ENCODE measurements at places on chromosomes 2 and 18.

- DNase-seq = no peak
Observed at GRCh38 chr2:26652361-26653041, 11.3 kb upstream of the CIB4 start.

DNA sequence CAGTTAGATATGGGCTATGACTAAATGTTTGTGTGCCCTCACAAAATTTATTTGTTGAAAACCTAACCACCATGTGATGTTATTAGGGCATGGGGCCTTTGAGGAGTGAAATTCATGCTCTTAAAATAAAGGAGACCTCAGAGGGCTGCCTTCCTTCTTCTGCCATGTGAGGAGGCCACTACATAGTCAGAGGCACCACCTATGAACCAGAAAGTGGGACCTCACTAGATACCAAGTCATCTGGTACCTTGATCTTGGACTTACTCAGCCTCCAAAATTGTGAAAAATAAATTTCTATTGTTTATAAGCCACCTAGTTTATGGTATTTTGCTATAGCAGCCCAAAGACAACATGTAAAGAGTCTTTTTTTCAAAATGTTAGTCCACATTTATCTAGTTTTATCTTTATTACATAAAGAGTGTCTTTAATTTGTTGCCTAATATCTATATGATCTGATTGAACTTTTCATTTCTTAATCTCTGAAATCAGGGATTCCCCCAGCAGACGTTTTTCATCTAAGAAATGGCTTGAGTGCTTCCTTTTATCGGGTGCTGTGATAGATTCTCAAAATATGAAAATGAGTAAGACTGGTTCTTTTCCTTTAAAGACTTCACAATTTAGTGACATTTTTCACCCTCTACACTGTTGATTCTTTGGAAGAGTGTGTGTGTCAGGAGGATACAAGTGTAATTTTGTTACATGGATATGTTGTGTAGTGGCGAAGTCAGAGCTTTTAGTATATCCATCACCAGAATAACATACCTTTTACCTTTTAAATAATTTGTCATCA is 34.2 kb downstream of the PMS1 start:
- DNase-seq = no peak

GRCh38 chr18:79387615-79388014 is 8.1 kb upstream of the NFATC1 start:
- no peak for DNase-seq

GRCh38 chr2:40033781-40034180 is 254.7 kb upstream of the THUMPD2 start:
- DNase-seq = no peak

GRCh38 chr2:241494311-241494908 is 14.0 kb downstream of the STK25 start:
- DNase-seq = no peak

DNA sequence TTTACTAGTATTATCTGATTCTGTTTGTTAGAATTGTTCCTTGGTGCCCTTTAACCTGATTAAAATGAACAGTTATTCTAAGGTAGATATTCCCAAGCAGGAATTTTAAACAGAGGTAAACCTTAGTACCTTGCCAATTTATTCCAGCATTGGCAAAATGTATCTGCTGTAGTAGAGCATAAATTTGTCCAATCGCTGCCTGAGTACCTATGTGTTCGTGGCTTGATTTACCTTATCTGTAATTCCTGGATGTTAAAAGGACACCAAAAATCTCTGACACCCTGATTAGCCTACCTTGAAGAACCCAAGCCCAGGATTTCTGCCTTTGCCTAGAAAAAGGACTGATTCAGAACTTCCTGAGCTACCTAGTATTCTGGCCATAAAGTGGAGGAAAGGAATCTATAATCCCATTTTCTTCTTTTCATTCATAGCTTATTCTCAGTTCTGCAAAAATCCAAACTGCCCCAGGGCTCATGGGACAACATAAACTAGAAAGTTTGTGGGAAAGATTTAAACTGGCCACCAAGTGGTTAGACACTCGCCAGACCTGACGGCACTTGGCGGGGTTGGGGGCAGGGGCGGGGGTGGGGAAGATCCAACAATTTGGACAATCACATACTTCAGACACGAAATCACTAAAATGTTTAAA is 16.2 kb upstream of the ZCCHC2 start:
- DNase-seq = no peak

GRCh38 chr18:63986885-63987284 is 17.0 kb downstream of the SERPINB8 start:
- DNase-seq = no peak

- no peak for DNase-seq
Observed at GRCh38 chr2:230891509-230891908, 26.8 kb downstream of the ITM2C start.

GRCh38 chr2:106011380-106011779 is 182.7 kb downstream of the UXS1 start:
- DNase-seq = no peak

GRCh38 chr2:80737047-80737446 is 432.5 kb upstream of the LRRTM1 start:
- no peak for DNase-seq

GRCh38 chr2:107738266-107738665 is 88.4 kb upstream of the RGPD4 start:
- DNase-seq = no peak

DNA sequence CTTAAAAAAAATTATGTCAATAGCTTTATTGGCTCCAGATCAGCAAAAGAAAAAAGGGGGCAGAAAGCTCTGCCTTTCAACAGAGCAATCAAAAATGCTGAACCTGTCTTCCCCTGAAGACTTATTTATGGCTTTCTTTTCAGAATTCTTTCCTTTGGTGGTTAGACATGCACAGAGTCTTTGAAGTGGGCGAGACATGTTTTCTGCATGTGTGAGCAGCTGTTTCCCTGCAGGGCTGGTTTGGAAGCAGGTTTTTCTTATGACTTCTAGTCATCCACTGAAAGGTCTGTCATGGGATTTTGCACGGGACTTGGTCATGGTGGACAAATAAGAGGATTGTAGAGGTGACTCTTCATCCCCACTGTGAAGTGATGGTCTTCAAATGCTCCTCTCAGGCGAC is 160.3 kb downstream of the VAPA start:
- DNase-seq = no peak

DNA sequence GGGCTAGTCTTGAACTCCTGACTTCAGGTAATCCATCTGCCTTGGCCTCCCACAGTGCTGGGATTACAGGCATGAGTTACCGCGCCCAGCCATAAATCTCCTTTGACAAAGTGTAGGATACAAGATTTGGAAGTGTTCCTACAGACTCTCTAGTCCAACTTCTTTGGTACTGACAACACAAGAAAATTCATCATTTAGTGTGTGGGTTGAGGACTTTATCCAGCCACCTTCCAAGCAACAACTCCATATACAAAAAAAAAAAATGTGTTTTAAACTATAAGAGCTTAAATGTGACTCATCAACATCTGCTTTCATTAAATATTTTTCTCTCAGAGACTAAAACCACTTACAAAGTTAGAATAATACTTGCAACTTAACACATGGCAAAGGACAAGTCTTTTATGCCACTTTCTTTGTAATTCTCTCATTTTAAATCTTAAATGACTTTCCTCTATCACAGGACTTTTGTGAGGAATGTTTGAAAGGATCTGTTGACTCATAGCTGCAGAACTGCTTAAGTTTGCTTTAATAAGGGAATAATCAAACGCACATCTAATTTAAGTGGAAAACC is 46.2 kb upstream of the ITGAV start:
- no peak for DNase-seq

DNA sequence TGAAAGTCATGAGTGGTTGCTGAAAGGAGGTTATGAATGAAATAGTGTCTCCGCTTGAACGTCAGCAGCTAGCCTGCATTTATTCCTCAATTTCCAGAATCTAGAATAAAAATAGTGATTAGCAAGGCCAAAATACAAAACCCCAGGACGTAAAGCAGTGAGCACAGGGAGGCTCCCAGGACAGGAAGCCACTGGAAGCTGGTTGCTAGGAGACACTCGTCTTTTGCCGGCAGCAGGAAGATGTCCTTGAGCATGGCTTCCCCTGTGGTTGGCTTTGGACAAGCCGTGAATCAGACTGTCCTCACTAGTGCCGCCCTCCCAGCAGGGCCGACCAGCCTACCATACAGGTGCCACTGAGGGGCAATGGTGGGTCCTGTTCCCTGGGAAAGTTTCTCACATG is 374.4 kb downstream of the MTX2 start:
- peak; percentile 56 for DNase-seq

DNA sequence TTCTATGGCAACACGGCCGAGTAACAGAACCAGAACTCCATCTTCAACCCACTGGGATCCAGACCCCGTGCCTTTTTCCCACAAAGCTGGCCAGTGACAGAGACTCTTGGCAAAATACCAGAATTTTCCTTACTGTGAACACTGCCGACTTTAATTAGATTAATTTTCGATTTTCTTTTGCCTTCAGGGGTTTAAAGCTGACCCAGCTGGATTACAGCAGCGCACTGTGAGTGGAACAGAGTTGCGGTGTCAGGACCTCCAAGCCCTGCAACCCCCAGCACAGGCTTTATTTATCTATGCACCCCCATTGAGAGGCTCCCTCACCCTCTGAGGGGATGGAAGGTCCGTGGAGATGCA is 36.4 kb downstream of the CTIF start:
- no peak for DNase-seq

DNA sequence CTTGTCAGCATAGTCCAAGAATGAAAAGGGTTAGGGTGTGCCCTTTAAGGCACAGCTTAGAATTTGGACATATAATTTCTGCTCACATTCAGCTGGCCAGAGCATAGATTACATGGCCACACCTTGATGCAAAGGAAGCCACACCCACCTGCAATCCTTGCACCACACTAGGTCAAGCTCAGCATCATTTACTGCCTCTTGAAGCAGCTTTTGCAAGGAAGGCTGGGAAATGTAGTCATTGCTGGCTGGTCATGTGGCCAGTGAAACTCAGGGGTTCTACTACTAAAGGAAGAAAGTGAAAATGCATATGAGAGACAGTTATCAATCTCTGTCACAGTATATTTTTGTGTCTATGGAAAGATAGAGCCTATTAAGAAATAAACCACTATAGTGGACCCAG is 159.3 kb downstream of the GFPT1 start:
- no peak for DNase-seq

- DNase-seq = no peak
Observed at GRCh38 chr2:156398176-156398575, 38.0 kb upstream of the GPD2 start.

GRCh38 chr2:241795021-241795999 is 13.7 kb upstream of the NEU4 start:
- DNase-seq = no peak

GRCh38 chr18:68427951-68428401 is 286.9 kb downstream of the TMX3 start:
- no peak for DNase-seq

- no peak for DNase-seq
Observed at GRCh38 chr2:19838616-19839015, 63.2 kb downstream of the TTC32 start.

GRCh38 chr2:2574401-2575180 is 243.5 kb upstream of the MYT1L start:
- no peak for DNase-seq

- no peak for DNase-seq
Observed at GRCh38 chr2:151438506-151438905, 28.8 kb downstream of the RIF1 start.

DNA sequence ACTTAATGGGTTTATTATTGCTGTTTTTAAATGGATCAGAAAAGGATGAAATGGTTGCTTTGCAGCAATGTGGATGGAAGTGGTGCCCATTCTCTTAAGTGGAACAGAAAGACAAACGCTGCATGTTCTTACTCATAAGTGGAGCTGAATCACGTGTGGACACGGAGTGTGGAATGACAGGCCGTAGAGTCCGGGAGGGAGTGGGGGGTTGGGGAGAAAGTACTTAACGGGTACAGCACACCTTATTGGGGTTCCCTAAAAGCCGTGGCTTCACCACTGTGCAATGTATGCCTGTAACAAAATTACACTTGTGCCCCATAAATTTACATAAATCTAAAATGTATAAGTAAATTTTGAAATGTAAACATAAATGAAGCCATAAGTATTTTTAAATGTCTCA is 64.0 kb upstream of the CTDP1 start:
- no peak for DNase-seq

GRCh38 chr2:12124790-12125189 is 378.4 kb downstream of the LPIN1 start:
- DNase-seq = no peak

GRCh38 chr2:65175894-65176530 is 46.1 kb upstream of the RAB1A start:
- no peak for DNase-seq

All from NCI-H1417 treated with DMSO at 0.1 percent for 48 hours (cell line).